ENCODE measurements at places on chromosomes 7 and 10.
A peak's percentile ranks its signal among the peaks of the same experiment; 100 is the strongest.

GRCh38 chr10:60303778-60304177 lies 85.9 kb downstream of the ANK3 start:
- DNase-seq, result no peak

DNA sequence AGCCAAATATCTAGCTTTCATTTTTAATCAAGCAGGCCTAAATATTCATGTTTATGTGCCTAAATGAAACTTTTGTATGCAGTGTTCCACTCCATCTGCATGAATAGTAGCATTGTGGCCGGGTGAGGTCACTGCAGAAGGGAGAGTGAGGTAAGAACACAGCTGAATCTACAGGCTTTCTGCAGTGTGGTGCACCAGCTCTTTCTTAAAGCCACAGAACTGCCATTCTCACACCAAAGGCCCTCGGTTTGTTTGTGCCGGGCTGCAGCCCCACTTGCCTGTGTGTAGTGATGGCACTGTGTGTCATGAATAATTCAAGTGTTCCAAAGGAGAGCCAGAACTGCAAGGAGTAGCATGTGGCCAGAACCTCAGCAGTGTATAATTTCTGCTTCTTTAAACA lies 204.1 kb downstream of the TRIL start:
- DNase-seq, result no peak

- DNase-seq, result no peak
Observed at GRCh38 chr7:21624320-21624719, 81.5 kb downstream of the DNAH11 start.

- DNase-seq, result no peak
Observed at GRCh38 chr10:3135006-3135405, 37.6 kb downstream of the PITRM1 start.

DNA sequence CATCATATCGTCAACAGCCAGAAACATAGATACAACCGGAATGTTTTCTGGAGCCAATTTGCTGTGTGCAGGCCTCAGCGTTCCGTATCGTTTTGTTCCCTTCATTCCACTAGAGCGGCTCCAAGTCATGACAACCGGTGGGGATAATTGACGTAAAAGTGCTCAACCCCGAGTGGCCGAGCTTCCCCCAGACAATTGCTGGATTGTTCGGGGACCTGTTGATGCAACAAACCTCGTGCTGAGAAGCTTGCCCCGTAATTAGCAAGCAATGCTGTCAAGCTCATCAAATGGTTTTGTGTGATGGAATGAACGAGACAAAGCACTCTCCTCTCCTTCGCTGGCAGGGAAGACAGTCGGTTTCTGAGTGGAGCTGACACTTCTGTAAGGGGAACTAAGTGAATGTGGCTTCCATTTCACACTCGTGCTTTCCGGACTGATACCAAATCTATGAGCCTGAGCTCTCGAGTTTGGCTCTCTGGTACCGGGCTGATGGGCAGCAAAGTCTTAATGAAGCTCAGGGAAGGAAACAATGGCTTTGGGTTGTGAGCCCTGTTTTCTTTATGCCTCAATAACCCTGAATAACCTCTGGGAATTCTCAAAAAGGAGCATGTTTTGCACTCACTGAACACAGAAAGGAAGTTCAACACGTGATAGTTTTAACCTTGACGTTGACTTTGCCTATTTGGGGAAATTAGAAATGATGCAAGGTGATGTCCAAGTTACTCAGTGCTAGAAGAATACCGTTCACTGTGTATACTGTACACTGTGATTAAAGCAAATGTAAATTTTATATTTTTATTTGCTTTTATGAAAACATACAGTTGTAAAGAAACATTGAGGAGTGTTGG lies 220.5 kb downstream of the BAMBI start:
- DNase-seq, result no peak

GRCh38 chr10:30386801-30387588 lies 37.9 kb upstream of the MTPAP start:
- no peak for DNase-seq

- DNase-seq, result no peak
Observed at GRCh38 chr7:137880432-137880831, 33.7 kb upstream of the DGKI start.

- no peak for DNase-seq
Observed at GRCh38 chr7:137755846-137756651, 90.7 kb downstream of the DGKI start.

- no peak for DNase-seq
Observed at GRCh38 chr10:125152450-125153368, 7.7 kb downstream of the CTBP2 start.

DNA sequence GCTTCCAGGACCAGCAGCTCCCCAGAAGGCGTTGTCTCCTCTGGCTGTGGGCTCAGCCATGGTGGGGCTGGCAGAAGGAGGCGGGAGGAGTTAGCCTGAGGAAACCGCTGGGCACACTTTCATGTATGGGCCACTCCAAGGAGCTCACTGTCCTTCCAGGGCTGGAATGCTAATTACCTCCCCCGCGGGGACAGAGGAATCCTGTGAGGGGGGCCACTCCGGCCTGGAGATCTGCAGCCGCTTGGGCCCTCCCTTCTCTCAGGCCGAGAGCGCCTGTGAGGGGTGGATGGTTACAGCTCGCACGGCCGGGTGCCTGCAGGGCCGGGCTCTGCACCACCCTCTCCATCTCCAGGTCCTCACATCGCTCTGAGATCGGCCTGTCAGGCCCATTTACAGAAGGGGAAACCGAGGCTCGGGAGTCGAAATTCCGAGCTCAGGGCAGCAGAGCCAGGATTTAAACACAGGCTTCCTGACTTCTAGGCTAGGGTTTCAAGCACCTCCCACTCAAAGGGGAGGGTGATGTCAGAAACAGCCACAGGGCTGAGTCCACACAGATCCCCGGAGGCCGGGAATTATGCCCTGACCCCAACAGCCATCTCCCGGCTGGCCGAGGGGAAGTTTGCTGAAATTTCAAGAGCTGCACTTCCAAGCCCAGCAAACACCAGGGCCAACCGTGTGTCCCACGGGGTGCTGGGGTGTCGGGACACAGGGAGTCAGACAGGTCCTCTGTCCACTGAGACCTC lies 59.1 kb downstream of the PDGFA start:
- no peak for DNase-seq

DNA sequence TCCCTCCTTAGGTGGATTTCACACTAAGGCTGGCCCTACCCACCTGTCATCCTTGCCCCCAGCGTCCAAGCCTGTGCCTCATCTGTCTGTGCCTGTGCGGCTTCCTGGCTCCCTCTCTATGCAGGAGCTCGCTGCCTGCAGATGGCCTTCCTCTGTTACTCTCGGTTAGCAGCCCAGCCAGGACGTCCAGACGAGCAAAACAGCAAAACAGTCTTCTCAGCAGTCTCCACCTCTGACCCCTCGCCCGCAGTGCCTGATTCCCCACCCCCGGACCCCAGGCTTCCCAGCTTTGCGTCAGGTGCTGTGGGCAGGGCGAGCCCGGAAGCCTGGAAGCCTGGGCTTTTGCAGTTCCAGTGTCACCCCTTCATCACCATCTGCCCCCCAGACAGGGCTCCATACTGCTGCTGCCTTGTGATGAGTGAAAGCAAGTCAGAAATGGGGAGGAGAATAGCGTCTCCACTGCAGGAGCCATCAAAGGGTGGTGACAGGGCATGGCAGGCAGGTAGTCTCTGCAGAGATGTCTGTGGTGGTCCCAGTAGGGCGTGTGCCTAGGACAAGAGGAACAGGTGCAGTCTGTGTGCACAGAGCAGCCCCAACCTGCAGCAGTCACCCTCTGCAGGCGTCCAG lies 88.5 kb downstream of the ADCY1 start:
- DNase-seq, result no peak

GRCh38 chr7:147089051-147089461 lies 972.5 kb downstream of the CNTNAP2 start:
- no peak for DNase-seq

DNA sequence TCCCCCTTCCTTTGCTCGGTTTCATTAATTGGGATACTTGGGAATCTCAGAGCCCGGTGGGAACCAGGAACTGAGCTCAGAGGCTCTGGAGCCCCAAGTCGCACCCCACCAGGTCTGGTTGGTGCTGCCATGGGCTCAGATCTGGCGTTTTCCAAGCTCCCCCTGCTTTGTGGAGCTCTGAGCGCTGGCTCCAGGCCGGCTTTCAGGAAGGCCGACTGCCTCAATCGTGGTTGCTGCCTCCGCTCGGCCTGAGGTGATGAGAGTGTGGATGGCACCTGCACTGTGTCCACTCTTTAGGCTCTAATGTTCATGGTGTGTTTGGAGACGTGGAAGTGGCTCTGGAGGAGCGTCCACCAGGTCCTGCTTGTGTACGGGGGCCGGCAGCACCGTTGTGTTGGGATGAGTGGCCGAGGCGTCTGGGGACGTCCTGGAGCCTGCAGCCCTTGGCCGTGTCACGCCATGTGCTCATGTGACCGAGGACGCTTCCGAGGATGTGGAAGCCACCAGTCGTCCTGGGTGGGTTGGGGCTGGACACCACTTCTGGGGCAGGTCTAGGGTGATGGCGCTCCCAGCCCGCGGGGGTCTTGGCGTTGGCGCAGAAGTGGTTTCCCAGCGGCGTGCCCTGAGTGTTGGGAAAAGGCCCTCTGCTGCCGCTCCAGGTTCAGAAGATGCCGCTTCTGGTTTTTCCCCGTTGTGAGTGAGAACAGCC lies 8.2 kb downstream of the INPP5A start:
- DNase-seq, result no peak

DNA sequence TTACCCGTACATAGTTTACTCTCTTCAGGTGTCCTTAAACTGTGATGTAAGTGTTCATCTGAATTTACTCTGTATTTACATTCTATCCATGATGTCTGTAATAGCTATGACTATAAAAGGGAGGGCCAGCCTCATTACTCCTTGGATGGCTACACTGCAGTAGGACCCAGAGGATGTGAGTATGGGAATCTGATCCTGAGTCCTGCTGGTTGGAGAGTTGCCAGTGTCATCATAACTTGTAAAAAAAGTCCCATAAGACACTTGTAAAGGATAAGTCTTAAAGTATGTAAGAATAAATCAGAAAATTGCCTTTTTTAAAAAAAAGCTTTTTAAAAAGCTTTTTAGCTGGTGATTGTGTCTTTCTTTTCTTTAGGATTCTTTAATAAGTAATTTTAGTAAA lies 95.4 kb downstream of the PPP1R9A start:
- no peak for DNase-seq

DNA sequence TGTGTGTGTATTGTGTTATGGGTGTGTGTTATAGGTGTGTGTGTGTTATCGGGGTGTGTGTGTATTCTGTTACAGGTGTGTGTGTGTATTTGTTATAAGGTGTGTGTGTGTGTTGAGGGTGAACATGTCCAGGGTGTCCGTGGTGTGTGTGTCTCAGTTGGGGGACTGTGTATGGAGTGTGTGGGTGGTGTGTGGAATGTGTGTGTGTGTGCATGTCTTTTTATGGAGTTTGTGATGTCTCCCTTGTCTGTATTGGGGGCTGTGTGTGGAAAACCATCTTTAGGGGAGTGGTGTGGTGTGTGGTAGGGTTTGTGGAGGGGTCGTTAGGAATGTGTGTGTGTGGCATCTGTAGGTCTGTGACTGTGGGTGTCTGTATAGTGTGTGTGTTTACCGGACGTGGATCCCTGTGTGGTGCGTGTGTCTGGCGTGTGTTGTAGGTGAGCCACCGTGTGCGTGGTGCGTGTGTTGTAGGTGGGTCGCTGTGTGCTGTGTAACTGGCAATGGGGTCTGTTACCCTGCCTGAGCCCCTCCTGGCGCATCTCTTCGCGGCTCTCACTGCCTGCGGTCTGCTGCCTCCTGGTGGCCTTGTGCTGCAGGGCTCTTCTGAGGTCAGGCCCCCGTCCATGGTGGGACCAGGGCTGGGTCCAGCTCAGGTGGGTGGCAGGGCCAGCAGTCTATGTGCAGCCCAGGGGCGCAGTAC lies 61.7 kb downstream of the PALD1 start:
- DNase-seq, result no peak

DNA sequence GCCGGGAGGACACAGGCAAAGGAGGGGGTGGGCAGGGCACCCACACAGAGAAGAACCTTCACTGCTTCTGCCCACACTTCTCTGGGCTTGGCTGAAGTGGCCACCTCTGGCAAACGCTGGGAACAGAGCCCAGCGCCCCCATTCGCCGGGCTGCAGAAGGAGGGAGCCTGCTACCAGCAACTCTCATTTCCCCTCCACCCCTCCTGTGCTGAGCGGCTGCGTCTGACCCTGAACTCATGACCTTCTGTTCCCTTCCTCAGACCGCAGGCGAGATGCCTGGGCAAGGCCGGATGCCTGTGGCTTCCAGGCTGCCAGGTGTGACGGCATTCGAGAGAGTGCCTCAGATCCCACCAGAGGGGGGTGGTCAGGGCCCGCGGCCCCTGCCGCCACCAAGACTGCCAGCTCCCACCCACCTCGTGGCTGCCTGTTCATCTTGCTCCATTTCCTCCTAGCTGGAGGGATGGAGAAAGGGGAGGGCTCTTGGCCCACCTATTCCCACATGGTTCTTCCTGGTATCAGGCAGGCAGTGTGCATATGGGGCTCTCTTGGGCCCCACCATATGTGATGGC lies 19.8 kb downstream of the DNAJB12 start:
- no peak for DNase-seq

- DNase-seq, result no peak
Observed at GRCh38 chr10:111934931-111935330, 248.6 kb downstream of the GPAM start.

DNA sequence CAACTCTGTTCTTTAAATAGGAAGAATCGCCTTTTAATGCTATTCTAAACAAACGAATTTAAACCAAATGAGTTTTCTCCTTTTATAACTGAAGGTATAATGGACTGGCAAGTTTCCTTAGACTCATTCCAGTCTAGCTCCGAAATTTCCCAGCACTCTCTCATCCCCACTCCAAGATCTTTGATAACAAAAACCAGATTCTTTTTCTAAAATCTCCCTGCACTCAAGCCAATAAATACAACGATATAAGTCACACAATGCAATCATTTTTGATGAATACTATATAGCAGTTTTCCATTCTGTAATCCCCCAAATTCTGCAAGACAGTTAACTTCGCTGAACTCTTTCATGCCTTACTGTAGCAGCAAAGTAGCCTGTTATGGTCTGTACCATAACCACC lies 1.9 kb downstream of the OGA start:
- DNase-seq, result no peak

DNA sequence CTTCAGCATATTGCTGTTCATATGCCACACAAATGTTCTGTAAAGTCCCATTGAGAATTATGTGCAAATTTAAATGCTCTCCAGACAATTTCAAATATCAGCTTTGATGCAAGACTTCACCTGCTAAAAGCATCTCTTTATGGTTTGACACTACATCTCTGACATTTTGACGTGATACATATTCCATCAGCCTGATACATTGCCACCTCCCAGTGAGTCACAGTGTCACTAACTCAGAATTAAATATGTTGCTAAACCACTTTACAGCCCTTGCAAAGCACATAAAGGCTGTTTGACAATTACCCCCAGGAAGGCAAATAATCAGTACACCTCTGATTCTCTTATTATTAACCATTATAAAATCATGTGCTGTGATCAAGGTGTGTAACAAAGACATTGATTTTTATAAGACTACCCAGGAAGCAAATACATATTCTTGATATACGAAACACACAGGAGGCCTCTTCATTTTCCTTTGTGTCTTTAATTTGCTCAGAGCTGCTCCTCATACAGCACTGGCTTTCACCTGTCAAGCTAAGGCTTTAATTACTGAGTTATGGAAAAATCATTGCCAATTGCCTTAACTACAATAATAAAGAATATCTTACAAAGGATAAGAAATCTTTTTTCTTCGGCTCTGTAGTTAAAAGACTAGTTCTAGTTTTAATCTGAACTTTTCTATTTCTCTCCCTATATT lies 547.5 kb upstream of the C7orf33 start:
- peak; percentile 95 for DNase-seq

- peak; percentile 23 for DNase-seq
Observed at GRCh38 chr10:69629897-69630650, at the start of gene FAM241B. TSS of gene FAM241B (plus strand) at chr10:69630247. CDS start at chr10:69631744, 1,497 bp downstream.

GRCh38 chr7:41466760-41467384 lies 236.0 kb downstream of the INHBA start:
- no peak for DNase-seq
